ENCODE measurements at places on chromosomes 11 and 22.

GRCh38 chr11:2374456-2375201 lies 2.5 kb upstream of the CD81 start:
- no peak for DNase-seq

GRCh38 chr22:43273902-43274484 lies 69.2 kb downstream of the SCUBE1 start:
- peak; percentile 49 for DNase-seq

DNA sequence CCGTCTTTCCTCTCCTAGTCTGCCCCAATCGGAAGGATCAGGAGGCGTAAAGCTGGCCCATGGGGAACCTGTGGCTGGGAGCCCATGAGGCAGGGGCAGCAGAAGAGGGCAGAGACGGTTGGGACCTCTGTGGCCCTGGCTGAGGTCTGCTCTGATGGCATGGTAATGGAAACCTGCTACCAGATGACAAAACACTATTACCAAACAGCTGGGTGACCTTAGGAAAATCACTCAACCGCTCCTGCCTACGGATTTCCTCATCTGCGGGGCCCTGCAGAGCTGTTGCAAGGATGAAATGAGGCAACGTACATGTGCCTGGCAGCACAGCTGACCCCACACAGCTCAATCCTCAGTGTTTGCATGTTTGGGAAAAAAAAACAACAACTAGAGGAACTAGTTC lies 4.6 kb downstream of the AP5B1 start:
- DNase-seq, result no peak

GRCh38 chr11:9493492-9493891 lies 32.7 kb downstream of the ZNF143 start:
- no peak for DNase-seq

- no peak for DNase-seq
Observed at GRCh38 chr11:40974186-40974795, 485.2 kb downstream of the LRRC4C start.

DNA sequence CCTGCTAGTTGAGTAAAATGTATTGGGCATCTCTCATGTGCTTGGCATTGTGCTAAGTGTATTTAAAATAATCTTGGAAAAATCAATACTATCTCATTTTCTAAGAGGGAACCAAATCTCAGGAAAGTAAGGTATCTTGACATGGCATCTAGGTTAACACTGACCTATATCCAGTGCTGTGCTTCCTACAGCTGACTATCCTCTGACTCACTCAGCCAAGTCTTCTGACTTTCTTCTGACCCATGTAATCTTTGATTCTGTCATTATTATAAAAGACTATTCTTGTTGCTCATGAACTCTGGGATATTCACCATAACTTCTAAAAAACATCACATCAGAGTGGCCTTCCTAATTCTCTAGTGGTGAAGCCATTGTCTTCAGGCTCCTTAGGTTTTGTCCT lies 304.1 kb upstream of the TENM4 start:
- DNase-seq, result no peak

DNA sequence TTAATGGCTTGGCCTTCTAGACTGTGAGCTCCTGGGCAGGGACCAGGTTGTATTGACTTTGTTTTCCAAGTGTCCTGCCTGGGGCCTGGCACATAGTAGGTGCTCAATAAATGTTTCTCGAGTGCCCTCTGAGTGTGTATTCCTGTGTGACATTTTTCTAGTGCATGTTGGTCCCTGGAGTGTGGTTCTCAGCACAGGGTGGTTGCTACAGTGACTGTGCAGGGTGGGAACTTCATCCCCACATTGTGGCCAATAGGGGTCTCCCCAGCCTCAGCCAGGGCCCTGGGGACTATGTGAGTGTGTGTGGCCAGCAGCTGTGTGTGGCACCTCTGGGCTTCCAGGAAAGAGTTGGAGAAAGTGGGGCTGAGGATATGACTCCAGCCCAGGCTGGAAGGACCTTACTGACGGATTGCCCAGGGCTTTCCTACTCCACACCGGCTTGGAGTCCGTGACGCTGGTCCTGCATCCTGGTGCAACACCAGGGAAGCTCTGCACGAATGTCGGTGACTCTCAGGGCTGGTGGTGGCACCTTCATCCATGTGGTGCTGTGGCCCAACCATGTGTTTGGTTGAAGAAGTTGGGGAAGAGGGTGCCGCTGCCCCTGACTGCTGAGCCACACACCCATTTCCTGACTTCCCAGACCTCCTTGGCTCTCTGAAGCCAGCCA lies 9.0 kb upstream of the MARK2 start:
- no peak for DNase-seq

DNA sequence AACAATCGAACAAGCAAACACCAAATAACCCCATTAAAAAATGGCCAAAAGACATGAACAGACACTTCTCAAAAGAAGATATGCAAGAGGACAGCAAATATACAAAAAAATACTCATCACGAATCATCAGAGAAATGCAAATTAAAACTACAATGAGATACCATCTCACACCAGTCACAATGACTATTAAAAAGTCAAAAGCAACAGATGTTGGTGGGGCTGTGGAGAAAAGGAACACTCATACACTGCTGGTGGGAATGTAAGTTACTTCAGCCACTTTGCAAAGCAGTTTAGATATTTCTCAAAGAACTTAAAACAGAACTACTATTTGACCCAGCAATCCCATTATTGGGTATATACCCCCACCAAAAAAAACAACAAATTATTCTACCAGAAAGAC lies 51.3 kb upstream of the FLI1 start:
- no peak for DNase-seq

DNA sequence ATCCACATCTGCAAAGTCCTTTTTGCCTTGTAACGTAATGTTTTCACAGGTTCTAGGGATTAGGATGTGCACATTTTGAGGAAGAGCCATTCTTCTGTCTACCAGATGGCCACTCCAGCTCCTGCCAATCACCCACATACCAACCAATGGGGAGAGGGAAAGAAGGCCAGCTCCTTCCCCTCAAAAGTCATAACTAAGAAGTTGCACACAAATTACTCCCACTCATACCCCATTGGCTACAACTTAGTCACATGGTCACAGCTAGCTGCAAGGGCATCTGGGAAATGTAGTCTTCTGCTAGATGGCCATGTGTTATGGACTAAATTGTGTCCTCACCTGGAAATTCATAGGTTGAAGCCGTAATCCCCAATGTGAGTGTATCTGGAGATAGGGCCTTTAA lies 15.4 kb upstream of the MYOD1 start:
- DNase-seq, result no peak

DNA sequence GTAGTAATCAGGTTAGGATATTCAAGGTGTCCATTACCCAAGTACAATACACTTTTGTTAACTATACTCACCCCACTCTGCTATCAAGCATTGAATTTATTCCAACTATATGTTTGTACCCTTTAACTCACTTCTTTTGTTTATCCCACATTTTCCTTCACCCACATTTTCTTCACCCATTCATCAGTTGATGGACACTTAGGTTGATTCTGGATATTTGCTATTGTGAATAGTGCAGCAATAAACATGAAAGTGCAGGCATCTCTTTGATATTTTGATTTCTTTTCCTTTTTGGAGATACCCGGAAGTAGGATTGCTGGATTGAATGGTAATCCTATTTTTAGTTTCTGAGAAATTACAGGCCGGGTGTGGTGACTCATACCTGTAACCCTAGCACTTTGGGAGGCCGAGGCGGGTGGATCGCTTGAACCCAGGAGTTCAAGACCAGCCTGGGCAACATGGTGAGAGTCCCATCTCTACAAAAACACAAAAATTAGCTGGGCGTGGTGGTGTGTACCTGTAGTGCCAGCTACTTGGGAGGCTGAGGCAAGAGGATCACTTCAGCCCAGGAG lies 6.5 kb downstream of the TMEM25 start:
- no peak for DNase-seq

- peak; percentile 8 for DNase-seq
Observed at GRCh38 chr11:3120071-3120792, 44.9 kb downstream of the OSBPL5 start.

GRCh38 chr11:27700351-27701301 lies at the start of gene BDNF:
TSS of gene BDNF (minus strand) at chr11:27700455. CDS start at chr11:27658564, 41,891 bp downstream.
- peak; percentile 30 for DNase-seq

DNA sequence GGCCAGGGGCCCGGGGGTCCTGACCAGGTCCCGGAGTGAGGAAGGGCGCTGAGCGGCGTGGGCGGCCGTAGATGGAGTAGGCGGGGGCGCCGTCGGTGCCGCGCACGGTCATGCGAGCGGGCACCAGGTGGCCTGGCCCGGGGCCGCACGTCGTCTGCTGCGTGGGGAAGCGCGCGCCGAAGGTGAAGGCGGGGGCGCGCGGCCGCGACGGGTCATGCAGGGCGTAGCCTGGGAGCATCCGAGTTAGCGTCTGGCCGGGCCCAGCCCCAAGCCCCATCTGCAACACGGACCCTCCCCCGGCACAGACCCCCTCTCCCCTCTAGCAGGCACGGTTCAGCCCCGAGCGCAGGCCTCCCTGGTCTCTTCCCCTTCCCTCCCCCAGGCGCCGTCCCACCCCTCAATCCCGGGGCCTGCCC lies 1.7 kb upstream of the TYMP start:
- no peak for DNase-seq

DNA sequence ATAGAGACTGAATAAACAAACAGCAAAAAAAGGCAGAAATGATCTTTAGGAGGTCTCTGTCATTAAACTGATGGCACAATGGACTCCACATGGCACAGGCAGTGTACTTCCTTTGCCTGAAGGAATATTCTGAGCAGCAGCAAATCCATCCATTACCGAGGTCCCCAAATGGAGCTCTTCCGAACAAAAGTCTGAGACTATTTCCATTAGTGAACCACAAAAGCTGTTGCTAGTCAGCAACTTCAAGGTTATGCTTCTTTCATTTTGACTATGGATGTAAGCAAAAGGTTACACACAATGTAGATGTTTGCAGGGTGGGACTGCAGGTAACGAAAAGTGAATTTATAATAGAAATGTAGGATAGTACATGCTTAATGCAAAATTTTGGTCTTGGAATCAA lies 14.5 kb downstream of the NARS2 start:
- DNase-seq, result no peak

GRCh38 chr11:114026355-114026754 lies 33.2 kb upstream of the ZBTB16 start:
- no peak for DNase-seq

DNA sequence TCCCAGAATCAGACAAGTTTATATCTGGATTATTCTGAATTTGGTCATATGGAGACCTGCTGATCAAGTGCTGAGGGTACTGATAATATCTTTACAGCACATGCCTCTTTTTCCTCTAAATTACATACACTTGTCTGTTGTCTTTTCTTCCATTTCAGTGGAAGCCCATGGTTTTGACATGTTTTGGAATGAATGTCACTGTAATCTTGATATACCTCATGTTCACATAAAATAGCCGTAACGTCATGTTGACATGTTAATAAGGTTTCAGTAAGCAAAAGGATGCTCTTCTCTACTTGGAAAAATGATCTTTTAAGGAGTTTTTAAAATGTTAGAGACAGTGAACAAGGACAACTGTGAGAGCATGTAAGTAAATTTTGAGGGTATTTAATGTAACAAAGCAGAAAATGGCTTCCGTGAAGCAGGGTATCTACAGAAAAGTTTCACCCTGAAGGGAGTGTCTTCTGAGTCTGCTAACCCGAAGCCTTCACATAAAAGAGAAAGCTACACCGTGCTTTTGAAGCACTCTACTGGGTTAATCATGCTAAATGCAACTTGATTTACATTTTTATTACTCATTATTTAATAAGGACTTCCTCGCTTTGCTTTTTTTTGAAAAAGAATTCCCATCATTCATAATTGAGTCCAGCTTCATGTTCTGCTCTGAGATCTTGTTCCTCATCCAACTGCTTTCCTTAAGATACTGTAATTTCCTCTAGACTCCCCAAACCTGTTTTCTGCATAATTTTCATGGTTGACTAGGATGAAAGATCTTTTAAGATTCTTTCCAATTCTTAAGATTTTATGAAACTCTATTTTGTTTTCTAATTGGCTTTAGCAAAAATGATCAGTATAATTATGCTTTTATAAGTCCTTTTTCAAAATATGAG lies 56.2 kb downstream of the YAP1 start:
- DNase-seq, result no peak

GRCh38 chr11:128391811-128392210 lies 195.5 kb downstream of the ETS1 start:
- DNase-seq, result no peak

DNA sequence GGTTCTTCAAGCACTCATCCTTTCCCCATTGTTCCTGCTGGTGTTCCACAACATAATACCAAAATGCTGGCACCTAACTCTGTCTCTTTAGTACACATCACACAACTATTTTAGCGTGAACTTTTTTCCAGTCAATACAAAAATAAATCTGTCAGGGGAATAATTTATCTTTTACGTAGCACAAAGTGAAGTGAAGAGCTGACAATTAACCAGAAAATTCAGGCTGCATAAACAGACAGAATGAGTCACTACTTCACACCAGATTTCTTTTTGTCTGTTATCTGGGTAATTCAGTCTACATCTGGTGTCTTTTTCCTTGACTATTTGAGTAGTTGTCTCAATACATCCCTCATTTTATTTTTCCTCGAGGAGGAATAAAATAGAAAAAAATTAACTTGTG lies 7.9 kb upstream of the ETS1 start:
- DNase-seq, result no peak

DNA sequence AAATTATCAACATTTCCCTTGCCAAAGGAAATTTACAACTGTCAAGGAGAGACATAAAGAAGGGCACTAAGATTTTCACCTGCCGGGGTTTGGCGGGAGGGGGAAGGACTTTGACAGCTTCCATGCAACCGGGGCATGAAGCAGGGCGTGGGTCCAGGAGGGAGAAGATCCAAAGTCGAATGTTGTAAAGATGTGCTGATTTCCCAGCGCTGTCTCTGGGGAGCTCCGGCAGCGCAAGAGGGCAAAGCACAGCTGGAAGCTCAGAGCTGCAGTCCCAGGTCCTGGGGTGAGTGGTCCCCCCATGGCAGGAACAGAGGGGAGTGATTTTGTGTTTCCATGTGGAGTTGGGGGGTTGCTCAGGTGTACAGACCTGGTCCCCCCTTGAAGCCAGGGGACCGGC lies at the start of gene MS4A10:
MS4A10 (plus strand) TSS at position 198 of the 400 bp plus-strand sequence. CDS start 5,003 bp downstream, outside the sequence.
- DNase-seq, result no peak

DNA sequence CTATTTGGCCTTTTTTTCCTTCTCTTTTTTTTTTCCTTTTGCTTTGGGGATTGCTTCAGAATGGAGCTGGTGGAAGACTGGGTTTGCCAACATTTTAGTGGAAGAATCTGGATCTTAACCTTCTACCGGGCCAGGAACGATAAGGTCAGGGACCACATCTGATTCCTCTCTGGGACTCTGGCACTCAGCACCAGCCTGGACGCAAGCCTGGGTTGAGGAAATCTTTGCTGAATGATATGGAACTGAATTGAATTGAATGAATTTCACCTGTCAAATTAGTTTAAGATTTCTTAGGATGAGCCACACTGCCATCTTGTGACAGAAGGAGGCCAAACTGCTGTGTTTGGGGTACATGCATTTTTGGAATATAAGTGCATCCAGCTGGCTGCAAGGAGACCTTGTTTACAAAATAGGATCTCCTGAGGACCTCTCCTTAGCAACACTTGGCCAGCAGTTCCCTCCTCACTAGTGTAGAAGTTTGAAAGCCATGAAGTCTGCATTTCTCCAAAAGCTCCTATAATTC lies 30.4 kb downstream of the TPBGL start:
- no peak for DNase-seq

- DNase-seq, result peak; percentile 39
Observed at GRCh38 chr22:48943567-48944432, 883.9 kb downstream of the BRD1 start.

GRCh38 chr11:17164361-17165246 lies 43.2 kb downstream of the PIK3C2A start:
- DNase-seq, result no peak

GRCh38 chr11:110430267-110431050 lies 711 bp downstream of the FDX1 start:
- no peak for DNase-seq

GRCh38 chr11:102580185-102580951 lies 44.8 kb downstream of the MMP20 start:
- DNase-seq, result no peak
